Forelimb muscle (tissue), 1 donor: ENCODE measurements at places on chromosomes 2 and 18.

- DNase-seq, result no peak
Observed at GRCh38 chr18:23231340-23232021, 96.2 kb downstream of the CABLES1 start.

GRCh38 chr2:110101901-110102803 lies 13.5 kb downstream of the MALL start:
- no peak for DNase-seq

DNA sequence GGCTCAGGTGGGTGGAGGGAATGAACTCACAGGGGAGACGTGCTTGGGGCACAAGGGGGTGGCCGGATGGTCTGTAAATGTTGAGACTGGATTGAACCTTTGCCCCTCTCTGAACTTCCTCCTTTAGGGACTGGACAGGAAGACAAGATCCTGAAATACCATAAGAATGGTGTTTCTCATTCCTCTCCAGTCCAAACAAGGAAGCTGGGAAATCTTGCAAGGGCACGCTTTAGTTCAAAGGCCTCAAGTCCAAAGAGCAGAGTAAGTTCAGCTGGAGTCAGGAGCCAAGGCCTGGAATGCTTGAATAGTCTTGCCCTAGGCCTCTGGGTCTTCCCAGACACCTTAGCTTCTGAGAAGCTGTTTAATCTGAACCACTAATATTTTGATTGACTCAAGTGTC lies 52.4 kb upstream of the SIX3 start:
- no peak for DNase-seq

DNA sequence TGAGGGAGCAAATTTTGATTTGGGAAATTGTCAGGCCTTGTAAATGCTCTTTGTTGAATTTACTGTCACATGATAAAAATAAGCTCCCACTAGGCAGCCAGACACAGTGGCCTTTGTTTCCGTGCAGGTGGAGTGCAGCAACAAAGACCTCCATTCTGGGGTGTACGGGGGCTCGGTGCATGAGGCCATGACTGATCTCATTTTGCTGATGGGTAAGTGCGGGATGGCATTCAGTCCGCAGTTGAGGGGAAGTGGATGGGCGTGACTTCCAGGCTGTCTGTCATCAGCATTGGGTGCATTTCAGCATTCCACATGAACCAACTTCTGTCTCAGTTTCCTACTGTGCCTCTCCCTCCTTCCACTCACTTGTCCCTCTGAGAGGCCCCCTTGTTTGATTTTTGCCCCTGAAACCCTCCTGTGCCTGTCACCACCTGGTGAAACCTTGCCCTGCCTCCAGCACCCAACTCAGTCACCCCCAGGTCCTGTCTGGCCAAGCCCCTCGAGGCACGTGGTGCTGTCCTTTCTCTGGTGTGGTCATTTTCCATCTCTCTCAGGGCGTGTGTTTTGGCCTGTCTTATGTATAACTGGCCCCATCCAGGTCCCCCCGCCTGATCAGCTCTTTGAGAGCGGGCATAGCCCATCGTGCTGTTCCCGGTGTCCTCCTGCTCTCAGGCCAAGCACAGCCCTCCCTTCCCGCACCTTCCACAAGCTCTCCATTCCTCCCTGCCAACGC lies 16.3 kb downstream of the CNDP2 start:
- DNase-seq, result no peak

DNA sequence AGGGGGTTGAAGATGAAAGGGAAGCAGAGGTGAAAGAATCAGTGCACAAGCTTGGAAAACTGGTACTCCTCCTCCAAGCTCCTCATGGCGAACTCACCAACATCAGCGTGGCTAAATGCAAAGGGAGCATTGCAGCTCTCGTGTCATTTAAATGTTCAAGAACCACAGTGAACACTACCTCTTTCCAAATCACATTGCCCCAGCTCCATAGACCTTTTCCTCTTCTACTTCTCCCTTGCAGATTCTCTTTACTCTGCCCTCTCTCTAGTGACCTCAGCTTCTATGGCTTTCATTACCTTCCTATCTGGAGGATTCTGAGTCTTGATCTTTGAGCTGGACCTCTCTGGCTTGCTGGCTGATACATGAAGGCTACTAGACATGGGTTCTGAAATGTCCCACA lies 14.3 kb downstream of the EPB41L3 start:
- no peak for DNase-seq

DNA sequence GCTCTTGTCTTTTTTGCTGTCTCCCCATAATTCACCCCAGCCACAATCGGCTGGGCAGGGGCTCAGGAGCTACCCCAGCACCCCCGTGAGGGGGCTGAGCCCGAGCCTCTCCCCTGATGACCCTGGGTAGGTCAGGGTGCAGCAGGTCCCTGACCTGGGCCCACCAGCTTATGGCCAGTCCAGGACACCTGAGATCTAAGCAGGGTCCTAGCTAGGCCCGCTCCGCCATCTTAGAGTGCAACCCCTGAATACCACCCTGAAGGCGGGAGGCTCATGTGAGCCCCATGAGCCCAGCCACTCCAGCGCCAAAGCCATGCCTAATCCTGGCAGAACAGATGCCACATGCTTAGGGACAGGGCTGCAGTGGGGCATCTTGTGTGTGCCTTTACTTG lies 16.2 kb downstream of the STK25 start:
- DNase-seq, result no peak

DNA sequence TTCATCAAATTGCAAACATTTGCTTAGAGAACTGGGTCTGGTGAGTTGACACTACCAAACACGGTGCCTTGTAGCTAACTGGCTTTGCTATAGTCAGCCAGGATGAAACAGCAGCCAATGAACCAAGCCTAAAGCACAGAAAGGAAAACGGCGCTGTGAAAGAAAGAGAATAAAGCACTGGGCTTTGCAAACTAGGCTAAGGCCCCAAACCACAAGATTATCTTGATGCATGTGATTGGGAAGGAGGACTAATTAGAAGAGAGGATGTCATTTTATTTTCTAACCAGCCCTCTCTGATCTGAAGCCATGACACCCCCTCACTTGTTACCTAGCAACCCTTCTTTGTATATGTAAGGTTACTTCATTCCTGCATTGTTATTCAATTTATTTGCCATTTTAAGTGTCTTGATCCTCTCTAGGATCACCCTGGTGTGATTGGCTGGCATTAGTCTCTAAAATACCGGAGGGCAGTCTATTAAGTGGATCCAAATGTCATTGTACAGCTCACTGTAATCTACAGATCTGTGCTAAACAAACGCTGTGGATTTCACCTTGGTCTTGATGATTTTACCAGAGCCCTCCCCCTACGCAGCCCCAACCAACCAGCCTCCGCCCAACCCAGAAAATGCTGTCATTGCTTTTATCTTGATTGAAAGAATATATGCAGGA lies 395.4 kb upstream of the ACVR2A start:
- no peak for DNase-seq

GRCh38 chr2:205650450-205650849 lies 31.9 kb upstream of the NRP2 start:
- no peak for DNase-seq

DNA sequence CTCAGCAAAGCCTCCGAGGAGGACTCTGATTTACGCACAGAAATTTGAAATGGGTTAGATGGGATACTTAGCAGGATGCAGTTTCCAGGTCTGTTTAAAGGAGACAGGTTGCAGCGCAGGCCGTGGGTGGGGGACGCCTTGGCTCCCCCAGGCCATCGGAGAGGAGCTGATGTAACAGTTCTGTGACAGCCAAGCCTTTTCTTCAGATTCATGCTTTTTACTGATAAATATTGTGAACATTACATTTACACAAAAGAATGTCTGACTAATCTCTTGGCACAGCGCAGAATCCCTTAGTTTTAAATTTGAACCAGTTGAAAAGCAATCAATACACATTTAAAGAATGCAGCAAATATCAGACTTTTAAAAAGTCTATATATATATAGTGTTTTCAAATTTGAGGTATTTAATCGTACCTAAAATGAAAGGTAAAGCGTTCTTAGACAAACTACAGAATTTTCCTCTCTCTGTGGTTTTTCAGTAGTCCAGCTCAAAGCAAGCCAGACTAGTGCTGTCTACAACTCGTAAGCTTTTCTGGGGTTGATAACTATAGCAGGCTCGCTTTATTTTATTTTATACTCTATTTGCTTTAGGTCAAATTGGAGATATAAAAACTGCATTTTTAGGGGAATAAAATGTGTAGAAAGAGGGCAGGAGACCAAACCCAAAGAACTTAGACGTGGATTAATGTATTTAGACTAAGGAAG lies 221.9 kb downstream of the PIEZO2 start:
- DNase-seq, result no peak

DNA sequence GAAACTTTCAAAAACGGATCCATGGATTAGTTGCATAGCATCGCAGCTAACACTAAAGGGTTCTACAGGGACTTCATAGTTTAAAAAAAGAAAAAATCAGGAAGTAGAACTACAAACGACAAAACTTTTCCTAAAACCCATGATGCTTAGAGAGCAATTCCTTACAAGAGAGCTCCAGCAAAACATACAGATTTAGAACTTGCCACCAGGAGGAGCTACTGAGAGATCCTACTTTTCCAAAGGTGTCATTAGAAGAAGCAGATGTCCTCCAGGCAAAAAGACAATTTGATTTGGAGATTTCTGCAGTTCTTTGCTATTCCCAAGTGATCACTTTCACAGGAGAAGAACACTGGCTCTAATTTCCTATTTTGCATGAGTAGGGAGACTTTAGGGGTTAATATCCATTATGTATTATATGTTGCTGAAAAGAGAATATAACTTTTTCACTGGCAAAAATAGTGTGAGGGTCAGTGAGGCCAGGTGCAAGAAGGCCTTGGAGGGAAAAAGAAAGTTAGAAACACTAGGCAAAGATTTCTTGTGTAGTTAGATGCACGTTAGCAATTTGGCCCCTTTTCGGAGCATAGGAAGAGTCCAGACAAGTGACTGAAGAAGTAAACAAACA lies 436.2 kb downstream of the SUCLG1 start:
- peak; percentile 41 for DNase-seq
